Activated T-helper 1 cell treated with Interleukin-2 at 50 U/mL for 16 hours (primary cell): ENCODE measurements at places on chromosomes 7 and 10.
A peak's percentile ranks its signal among the peaks of the same experiment; 100 is the strongest.

DNA sequence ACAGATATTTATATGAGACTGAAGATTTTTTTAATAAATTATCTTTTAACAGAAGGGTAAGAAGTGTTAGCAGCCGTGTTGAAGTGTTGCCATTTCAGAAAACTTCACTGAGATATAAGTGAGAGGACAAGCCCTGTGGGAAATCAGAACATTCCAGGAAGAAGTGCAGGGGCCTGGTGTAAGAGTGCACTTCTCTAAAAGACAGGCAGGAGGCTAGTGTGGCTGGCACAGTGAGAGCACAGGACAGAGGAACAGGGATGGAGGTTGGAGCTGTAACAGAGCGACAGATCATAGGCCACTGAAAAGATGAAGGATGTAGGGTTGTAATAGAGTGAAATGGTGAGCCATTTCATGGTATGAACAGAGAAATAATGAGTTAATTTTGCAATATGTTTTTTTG is 608.9 kb downstream of the SORCS1 start:
- DNase-seq = no peak

- peak; percentile 28 for DNase-seq
These were observed 15.5 kb upstream of the CRTAC1 start for GRCh38 chr10:98045785-98046389.

GRCh38 chr7:151107882-151108281 is 21.6 kb downstream of the AGAP3 start:
- DNase-seq = no peak

DNA sequence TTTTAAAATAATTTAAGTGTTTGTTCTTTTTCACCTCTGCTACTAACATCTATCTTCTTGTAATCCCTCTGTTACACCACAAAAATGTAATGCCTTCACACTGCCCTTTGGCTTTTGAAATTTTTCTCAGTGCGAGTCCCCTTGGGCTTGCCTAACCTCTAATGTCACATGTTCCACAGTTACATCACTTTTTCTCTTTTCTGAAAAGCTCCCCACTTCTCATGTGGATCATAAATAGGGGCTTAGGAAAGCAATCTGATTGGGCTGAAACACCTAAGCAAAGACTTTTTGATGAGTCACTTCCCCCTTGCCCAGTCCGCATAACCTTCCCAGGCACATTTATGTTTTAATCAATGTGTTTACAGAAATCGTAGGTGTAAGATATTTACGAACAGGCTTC is 288.2 kb downstream of the IPMK start:
- DNase-seq = no peak

DNA sequence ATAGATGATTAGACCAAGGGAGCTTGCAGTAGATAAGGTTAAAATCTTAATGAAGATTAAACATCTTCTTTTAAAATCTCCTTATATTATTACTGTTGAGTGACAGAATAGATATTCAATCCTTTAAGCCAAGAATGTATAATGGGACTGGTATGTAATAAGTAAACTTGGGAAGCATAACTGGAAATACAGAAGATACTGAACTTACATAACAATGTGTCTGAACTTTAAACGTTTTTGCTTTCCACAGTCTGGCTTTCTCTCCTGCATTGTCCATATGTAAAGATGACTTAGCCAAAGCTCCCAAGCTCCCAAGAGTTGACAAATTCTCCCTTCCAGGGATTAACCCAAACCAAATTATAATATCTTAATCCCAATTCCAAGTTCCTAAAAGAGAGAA is 129.8 kb downstream of the KCND2 start:
- DNase-seq = no peak

DNA sequence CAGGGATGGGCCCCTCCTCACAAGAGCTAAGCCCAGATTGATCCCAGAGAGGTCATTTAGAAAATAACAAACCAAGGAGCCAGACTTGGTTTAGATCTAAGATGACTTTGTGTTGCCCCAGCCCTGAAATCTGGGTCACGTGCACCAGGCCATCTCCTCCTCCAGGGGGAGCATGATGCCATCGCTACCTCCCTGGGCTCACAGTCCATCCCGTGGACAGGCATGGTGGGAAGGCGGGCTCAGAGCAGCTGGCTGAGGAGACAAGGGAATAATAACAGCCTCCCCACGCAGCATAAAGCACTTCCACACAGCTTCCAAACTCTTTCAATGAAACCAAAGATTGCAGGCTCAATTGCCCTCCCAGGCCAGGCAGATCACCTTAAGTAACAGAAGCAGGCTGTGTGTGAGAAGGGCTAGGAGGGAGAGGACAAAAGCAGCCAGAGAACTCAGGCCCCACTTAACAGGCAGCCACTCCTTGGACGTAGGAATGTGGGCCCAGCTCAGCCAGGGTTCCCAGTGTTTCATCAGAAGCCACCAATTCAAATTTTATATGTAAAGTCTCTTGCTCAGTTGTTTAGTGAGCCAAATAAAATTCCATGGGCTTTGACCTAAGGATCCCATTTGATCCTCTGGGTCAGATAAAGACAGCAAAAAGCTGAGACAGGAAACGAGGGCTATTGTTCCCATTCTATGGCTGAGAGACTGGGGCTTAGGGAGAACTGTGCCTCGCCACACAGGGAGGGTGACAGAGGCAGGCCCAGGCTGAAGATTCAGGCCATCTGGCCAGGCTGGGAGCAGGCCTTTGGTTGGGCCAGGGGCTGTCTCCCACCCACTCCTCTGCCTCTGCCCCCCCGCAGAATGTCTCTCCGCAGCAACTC is 100.2 kb downstream of the COL13A1 start:
- no peak for DNase-seq

- no peak for DNase-seq
These were observed 535.5 kb downstream of the ATRNL1 start for GRCh38 chr10:115628616-115629015.

DNA sequence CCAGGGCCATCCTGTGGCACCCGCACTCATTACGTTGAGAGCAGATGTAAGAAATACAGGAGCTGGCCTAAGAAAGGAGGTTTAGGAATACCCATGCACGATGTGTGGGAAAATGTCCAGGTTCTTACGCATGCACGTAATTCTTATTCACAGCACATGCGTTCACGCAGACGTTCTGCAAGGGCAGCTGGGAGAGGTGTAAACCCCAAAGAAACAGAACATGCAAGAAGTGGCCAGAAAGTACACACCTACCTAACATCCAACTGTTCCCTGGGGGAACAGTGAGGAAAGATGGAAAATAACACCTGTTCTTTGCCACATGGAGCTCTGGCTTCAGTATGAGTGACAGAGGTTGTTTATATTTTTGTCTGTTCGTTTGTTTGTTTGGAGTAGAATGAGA is 285.6 kb downstream of the PRPF18 start:
- DNase-seq = no peak

GRCh38 chr10:90751107-90751997 is 106.5 kb downstream of the HTR7 start:
- DNase-seq = no peak

DNA sequence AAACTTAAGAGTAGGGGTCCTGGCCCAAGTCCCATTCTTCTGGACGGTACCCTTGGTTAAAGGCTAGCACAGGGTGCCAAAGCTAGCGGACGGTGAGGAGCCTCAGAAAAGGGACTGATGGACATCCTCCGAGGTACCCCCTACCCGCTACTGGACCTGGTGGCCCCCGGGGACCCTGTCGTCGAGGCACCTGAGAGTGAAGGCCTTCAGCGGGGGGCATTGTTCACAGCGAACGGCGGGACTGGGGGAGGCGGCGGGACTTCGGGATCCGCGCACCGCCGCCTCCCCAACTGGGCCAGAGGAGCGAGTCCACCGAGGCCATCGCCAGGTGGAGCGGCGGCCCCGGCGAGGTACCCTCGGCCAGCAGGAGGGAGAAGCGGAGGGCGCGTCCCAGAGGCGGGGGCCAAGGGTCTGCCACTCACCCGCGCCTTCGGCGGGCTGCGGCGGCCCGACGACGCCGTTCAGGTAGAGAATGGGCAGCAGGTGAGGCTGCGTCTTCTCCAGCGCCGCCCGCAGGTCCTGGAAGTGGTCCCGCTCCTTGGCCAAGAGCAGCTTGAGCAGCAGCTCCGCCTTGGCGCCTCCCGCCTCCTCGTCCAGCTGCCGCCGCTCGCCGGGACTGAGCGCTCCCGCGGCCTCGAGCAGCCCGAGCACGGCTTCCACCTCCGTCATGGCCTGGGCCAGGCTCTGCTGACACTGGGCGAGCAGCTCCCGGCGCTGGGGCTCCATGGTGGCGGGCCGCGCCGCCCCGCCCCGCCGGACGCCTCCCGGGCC is 575 bp downstream of the DLG5 start:
- DNase-seq = no peak

DNA sequence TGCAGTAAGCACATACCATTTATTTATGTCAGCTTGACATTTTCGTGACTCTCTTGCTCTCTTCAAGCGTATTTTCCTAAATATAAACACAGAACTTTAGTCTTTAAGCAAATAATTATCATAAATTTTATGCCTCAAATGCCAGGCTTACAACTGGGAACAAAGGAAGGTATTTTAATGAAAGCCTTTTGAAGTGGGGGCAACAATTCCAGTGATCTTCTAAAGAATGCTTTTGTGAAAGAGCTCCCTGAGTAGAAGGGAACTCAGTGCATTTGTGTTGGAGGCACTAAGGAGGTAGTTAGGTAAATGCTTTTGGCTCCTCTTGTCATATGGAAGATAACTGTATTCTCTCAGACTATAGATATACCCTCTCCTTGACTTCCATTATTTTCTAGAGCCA is 104.9 kb downstream of the VPS50 start:
- no peak for DNase-seq

DNA sequence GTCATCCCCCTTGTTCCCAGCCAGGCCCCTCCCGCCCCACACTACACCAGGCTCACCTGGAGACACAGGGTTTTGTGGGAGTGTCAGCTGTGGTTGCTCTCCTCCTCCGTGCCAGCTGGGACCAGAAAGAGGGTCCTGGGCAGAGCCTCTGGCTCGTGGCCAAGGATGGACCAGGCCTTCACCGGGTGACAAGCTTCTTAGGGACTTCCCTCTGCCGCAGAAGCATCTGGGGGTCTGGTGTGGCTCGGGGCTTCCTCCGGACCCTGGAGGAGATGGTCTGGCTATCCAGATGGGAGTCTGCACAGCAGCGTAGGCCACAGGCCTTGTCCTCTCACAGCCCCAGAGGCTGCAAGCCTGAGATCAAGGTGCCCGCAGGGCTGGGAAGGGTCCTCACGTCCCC is 63.8 kb upstream of the CFAP46 start:
- DNase-seq = no peak

- no peak for DNase-seq
These were observed 15.3 kb downstream of the NKX2-3 start for GRCh38 chr10:99548041-99548530.

DNA sequence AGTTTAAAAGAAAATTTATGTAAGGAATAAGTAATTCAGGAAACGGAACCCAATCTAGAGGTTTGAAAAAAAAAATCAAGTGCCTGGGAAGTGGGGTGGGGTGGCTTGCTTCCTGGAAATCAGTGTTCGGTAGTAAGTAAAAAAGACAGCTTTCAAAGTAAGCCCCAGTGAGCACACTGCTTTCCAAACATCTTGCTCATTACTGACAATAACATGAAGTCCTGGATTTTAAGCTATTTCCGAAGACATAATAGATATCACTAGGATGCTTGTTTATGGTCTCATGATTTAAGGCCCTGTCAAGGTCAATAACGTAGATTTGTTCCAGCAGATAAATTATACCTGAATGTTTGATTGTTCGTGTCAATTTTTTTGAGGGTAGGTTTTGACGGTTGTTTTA is 1.3 kb downstream of the STAMBPL1 start:
- DNase-seq = no peak
